Jurkat, Clone E6-1 (cell line): ENCODE measurements at places on chromosomes 4 and X.
A peak's percentile ranks its signal among the peaks of the same experiment; 100 is the strongest.

DNA sequence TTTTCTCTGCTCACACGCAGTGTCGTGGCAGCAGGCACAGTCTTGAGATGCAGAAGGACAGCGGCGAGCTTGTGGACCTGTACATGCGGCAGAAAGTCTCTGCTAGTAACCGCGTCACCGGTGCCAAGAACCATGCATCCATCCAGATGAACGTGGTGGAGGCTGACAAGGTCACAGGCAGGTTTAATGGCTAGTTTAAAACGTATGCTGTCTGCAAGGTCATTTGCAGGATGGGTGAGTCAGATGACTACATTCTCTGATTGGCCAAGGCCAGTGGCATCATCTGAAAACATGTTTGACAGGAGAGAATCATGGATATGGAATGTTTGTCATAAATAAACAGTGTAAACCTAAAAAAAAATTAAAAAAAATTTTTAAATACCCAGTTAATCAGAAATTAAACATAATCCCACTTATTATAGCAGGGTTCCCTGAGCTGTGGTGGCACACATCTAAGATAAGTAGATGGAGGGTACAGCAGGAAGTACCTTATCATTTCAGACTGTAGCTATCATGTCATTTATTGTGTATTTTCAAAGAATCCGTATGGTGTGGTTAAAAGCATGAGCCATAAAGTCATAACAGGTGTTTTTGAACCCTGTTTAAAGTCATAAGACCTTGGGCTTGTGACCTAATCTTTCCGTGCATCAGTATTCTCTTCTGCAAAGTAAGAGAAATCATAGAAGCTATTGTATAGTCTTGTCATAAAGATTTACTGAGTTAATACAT is 7.5 kb upstream of the BMP2K start:
- peak; percentile 88 for DNase-seq

- DNase-seq, result no peak
Observed at GRCh38 chr4:61877266-61877665, 677.1 kb downstream of the ADGRL3 start.

DNA sequence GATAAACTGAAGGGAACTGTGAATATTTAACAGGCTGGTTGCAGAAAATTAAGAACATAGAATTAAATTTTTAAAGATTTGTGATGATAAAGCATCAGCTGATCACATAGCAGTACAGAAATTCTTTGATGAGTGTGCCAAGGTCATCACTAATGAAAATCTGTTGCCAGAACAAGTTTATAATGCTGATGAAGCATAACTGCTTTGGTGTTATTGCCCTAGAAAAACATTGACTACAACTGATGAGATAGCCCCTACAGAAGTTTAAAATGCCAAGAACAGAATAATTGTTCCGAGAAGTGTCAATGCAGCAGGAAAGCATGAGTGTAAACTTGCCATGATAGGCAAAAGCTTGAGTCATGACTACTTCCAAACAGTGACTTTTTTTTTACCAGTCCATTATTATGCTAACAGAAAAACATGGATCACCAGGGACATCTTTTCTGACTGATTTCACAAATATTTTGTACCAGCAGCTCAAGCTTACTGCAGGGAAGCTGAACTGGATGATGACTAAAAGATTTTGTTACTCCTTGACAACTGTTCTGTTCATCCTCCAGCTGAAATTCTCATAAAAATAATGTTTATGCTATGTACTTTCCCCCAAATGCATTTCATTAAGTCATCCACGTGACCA is 1136.6 kb downstream of the FAT4 start:
- DNase-seq, result no peak

- DNase-seq, result no peak
Observed at GRCh38 chr4:87620491-87620890, 12.2 kb downstream of the DSPP start.

DNA sequence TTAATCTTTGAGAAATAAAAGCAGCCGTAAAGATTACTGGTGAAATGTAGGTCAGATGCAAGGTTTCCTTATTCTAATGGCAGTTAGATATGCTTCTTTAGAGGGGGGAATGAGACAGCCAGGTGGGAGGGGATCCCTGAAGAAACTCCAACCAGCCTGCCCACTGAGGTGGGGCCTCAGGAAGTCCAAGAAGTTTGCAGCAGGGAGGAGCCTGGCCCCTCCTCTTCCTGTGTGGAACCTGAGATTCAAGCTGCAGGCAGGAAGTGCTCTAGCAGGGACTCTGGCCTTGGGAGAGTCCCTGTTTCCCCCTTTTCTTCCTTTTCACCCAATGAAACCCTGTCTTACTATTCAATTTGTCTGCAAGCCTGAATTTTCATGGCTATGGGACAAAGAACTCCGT is 101.4 kb upstream of the SLITRK2 start:
- DNase-seq, result no peak

GRCh38 chrX:43644124-43644701 is 11.9 kb upstream of the MAOA start:
- DNase-seq, result no peak

DNA sequence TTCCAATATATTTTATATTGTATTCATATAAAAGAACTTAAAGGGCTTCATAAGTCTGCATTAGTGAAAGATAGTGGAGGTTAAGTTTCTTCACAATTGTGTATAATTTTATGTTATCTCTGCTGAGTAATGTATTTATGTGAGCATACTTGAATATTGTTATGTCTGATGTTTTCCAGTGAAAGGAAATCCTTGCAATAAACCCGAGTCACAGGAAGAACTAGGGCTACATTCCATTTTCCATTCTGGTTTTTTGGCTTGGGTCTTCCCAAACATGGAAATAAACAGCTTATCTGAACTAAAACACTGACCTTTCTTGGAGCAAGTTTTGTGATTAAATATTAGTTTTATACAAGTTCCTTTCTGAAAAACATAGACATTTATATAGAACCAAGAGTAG is 231.3 kb upstream of the GPRIN3 start:
- no peak for DNase-seq

GRCh38 chr4:61841714-61842113 is 641.6 kb downstream of the ADGRL3 start:
- DNase-seq, result no peak
